ENCODE measurements at places on chromosomes 16 and 17.

- no peak for DNase-seq
Measured at GRCh38 chr17:32899236-32900013, 22.5 kb upstream of the MYO1D start.

DNA sequence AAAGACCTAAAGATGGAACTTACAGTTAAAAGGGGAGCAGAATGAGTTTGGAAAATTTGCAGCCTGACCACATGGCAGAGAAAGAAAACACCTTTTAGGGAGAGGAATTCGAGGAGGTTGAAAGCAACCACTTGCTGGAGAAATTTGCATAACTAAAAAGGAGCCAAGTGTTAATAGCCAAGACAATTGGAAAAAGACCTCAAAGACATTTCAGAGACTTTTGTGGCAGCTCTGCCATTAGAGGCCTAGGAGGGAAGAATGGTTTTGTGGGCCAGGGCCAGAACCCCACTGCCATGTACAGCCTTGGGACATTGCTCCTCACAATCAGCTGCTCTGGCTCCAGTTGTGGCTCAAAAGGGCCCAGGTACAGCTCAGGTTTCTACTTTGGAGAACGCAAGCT, 338.5 kb downstream of the UTP18 start:
- no peak for DNase-seq

GRCh38 chr17:10871914-10872313, 34.0 kb upstream of the PIRT start:
- DNase-seq: no peak

DNA sequence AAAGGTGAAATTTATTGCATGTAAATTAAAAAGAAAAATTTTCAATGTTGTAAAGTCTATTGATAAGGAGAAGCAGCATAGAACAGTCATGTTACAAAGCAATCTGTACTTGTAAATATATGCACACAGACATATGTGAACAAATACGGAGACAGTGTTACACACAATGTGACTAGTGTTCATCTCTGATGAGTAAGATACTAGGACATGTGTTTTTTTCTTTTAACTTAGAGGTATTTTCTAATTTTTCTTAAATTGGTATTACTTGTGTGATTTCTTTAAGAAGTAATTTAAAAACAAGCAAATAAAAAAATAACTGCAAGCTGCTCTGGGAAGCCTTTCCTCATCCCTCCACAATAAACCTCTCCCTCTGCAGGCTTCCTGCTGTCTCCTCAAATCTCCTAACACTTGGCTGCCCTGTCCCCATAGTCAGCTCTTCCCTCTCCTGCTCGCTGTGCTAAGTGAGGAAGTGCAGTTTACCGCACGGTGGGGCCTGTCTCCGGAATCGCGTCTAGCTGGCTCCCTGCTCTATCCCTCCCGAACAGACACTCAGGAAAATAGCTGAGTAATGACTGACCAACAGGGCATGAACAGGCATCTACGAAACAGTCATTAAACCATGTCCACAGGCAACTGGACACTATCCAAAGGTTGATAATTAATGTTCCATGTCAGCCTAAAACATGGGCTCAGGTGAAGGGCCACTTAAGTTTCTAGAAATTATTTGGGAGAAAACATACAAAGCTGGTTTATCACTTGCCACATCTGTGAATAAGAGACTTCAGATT, 35.9 kb downstream of the CMTM4 start:
- no peak for DNase-seq

- DNase-seq: no peak
Measured at GRCh38 chr17:12730931-12731521, 58.3 kb upstream of the ARHGAP44 start.

DNA sequence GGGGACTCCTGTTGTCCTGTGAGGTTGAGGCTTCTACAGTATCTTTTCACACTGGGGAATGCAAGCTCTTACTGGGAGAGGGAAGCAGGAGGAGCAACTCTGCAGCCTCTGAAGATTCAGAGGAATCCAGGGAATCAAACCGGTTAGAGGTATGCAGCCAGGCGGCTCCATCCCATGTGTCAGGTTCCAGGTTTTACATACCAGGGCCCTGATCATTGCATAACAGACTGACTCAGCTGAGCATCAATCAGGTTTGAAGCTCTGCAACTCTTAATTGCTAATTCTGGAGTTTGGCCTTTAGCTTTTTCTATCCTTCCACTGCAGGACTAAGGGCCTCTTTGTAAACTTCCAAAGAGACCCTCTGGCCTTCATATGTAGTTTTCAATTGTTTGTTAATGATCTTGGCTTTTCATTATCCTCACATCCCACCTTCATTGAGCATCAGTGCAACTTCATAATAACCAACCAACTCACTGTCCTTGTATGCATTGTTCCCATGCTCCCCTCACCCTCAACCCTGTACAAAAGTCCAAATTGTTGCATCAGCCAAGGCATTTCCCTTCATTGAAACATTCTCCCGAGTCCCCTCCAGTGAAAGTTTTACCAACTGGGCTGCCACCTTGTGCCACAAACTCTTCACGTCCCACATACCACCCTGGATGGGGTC, 59.7 kb upstream of the DHX40 start:
- no peak for DNase-seq

DNA sequence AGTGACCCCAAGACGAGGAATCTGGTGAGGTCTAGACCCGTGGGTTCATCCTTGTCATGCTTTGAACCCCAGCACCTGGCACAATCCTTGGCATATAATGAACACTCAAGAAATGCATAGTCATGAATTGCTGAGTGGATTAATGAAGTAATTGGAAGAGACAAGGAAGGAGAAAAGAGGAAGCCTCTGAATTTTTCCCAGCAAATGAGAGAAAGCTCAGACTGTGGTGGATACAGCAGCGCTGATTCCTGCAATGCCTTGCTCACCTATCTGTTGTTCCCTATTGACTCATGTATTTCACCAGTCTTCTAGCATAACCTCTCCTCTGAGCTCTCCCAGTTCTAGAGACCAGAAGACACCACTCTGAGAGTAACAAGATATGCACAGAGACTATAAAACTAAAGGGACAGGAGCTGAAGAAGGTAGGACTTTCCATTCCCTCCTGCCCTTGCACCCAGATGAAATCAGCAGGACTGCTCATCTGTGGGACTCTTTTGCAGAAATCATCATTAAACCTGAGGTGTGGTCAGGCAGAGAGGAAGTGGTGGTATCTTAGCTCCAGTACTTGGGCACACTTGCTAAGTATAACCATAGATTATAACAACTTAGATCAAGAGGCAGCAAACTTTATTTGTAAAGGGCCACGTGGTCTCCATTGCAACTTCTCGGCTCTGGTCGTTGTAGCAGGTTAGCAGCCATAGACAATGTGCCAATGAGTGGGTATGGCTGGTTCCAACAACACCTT, 102.8 kb downstream of the MAF start:
- DNase-seq: peak; percentile 14

DNA sequence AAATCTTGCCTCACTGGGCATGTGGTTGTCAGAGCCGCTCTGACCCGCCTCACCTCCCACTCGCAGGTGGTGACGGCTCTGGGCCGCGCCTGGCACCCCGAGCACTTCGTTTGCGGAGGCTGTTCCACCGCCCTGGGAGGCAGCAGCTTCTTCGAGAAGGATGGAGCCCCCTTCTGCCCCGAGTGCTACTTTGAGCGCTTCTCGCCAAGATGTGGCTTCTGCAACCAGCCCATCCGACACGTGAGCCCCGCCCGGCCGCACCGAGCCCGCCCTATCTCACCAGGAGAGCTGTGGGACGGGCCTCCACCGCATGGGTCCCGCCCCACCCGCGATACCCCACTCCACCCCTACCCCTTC, 4.0 kb downstream of the TGFB1I1 start:
- peak; percentile 29 for DNase-seq

GRCh38 chr16:56885446-56886162, 20.6 kb downstream of the SLC12A3 start:
- DNase-seq: no peak

DNA sequence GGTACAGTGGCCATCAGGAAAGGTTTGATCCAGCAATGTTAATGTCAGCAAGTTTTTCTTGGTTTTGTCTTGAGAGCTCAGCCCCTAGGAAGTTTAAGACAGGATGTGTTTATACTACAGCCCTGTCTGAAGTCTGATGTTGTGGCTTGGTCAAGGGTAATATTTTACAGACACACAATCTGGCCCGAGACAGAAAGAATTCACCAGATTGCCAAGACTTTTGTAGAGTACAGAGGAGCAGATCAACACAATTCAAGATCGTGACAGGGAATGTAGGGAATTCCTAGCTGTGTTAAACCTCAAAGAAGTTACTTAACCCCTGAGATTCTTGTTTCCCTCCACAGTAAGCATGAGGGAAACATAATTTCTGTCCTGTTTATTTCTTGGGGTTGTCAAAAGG, 63.1 kb downstream of the SHISA9 start:
- no peak for DNase-seq

DNA sequence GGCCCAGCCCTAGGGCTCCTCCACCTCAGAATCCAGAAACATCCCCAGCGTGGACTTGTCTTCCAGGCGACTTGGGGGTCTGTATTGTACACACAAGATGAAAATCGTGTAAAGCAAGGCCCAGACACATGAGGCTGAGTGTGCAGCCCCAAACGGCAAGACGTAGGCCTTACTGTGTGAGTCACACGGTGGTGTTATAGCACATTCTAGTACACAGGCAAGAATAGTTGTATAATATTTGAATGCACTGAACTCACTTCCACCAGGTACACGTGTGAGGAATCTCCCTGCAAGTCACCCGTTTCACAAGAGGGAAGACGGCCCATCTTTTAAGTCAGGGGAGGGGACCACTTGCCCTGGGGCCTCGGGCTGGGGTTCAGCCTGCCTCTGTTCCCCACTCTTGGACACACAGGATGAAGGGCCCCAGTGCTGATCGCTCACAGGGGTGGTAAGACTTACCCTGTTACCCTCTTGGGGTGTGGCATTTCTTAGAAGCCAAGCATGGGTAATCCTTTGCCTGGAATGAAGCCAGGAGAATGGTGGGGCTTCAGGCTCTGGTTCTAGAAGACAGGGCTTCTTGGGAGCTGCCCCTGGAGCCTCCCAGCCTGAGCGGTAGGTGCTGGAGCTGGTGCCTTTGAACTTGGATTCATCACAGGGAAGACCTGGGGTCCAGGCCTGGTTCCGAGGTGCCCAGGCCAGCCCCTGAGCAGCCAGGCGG, 71.3 kb downstream of the SREBF1 start:
- DNase-seq: no peak

- no peak for DNase-seq
Measured at GRCh38 chr17:21210411-21211076, 3.4 kb downstream of the TMEM11 start.

GRCh38 chr16:79923431-79923830, 322.9 kb upstream of the MAF start:
- DNase-seq: no peak

- DNase-seq: no peak
Measured at GRCh38 chr16:85602402-85603202, 10.5 kb upstream of the GSE1 start.

DNA sequence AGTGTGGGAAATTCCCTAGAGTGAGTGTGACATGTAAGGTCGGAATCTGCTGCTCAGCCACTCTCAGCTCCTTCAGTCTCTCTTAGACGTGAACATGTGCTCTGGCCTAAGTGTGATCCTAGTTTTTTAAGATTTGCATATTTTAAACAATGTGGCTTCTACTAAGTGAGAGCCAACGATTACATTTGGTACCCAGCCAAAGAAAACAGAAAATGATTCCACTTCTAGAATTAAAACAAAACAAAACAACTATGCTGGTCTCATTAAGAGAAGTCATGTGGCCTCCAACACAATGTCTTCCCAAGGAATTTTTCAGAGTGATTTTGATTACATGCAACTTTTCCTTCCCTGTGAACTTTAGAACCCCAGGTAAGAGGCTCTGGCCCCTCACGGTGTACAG, 10.1 kb downstream of the TMEM238L start:
- no peak for DNase-seq

Data from CD4-positive, alpha-beta T cell treated with Interleukin-10 for 1 hour (primary cell).